Amniotic stem cell (primary cell): ENCODE measurements at places on chromosomes 1 and 21.

GRCh38 chr1:41526956-41527561 is 42.6 kb upstream of the EDN2 start:
- DNase-seq, result no peak

GRCh38 chr1:167262836-167263235 is 42.1 kb downstream of the POU2F1 start:
- no peak for DNase-seq

DNA sequence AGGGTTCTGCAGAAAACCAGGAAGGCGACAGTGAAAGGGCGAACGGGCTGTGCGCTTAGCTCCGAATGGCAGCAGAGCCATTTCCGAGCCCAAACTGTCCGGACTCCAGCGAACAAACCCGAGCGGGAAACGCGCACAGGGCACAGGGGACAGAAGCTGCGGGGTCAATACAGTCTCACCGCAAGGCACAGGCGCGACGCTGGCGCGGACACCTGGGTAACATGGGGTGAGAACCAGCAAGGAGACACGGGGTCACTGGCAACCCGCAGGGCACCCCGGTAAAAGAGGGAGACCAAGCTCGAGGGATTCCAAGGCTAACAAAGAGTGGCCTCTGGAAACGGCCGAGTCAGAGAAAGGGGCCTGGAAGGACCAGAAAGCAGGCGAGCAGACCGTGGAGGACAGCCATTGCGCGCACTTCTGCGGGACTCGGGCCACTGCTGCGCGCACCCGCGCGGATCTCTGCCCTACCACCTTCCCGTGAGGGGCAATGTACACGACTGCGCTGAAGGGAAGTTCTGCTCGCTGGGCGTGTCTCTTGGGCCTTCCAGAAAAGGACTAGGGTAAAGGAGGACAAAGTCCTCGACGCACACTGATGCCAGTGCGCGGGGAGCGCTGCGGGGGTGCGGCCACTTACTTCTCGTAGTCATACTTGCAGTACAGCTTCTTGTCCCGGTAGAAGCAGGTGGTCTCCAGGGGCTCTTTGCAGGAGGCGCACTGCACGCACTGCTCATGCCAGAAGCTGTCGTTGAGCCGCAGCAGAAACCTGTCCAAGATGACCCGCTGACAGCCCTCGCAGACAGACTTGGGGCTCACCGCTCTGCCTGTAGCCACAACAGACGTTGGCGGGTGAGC is 3.8 kb downstream of the LMX1A start:
- DNase-seq, result no peak

DNA sequence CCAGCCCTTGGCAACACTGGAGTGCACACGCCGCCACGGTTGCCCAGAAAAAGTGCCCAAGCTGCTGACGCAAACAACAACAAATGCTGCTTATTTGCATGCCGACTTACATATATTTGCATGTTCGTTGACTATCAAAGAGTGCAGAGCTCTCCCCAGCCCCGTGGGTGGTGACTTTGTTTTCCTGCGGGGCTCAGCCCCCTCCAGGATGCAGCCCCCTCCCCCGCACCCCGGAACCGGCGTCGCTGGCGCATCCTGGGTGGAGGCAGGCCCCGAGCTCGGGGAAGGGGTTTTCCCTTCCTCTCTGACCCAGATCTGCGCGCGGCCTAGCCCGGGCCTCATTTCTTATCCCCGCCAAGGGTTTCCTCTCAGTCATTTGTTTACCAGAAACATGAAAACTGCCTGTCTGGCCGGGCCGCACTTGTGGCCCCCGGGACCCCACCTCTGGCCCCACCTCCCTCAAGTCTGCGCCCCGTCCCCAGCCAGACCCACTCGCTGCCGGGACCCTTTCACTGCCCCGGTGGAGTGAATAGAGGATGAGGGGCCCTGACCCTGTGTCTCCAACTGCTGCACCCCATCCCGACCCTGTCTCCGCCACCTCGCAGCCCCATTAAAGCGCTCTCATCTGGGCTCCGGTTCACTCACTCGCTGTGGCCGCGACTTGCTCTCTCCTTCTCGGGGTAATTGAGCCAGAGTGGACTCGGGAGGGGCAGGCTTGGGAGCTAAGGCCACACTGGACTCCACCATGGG is 5.5 kb downstream of the TNFRSF25 start:
- no peak for DNase-seq

GRCh38 chr1:96934282-96934681 is 212.7 kb downstream of the PTBP2 start:
- DNase-seq, result no peak

DNA sequence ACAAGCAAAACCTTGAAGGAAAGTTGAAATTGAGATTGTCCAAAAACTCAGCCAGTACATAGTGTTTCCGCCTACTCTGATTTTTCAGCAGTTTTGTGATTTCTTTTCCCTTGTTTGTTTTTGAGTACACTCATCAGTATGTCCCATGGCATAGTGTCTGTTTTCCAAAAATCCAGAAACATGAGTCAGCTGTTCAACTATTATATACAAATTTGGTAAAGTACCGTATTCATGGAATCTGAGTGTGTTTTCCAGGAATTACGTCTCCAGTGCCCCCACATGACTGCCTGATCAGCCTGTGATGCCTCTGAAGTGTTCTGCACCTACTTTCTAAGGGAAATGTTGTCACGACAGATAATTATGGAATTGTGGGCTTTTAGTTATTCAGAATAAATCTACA is 186.8 kb downstream of the LTN1 start:
- DNase-seq, result peak; percentile 75

DNA sequence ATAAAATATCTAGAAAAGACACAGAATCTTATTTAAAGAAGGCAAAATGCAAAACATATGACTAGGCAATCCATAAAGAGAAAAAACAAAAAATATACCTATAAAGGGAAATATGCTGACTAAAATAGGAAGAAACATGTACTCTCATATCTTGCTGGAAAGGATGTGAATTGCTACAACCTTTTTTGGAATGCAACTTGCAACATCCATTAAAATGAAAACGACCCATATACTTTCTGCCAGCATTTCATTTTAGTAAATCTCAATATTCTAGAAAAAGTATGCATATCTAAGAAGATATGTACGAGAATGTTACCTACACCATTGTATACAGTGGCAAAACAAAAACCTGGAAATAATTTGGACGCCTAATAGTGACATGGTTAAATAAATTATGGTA is 56.6 kb downstream of the EDEM3 start:
- DNase-seq, result no peak

GRCh38 chr1:76876655-76877395 is 9.5 kb downstream of the ST6GALNAC5 start:
- DNase-seq, result no peak

DNA sequence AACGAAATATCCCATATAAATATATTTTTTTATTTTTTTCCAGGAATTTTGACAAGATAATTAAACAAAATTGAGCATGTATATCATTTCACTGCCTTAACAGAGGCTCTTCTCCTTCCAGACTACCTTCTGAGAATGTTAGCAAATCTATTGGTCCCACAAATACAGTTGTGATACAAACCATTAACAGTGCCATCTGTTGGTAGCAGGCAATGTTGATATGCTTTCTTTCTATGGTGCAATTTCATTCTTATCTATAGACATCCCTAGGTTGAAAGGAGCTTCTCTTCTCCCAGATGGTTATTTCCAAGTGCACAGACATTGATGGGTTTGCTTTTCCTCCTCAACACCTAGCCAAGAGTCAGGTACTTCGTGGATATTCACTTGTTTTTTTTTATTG is 303.6 kb downstream of the USH2A start:
- DNase-seq, result no peak

- no peak for DNase-seq
These were observed 11.0 kb upstream of the CTRC start for GRCh38 chr1:15427280-15427666.

GRCh38 chr21:41833497-41834115 is 45.5 kb downstream of the PRDM15 start:
- no peak for DNase-seq

- no peak for DNase-seq
These were observed 124.9 kb downstream of the ITSN1 start for GRCh38 chr21:33767236-33767635.

DNA sequence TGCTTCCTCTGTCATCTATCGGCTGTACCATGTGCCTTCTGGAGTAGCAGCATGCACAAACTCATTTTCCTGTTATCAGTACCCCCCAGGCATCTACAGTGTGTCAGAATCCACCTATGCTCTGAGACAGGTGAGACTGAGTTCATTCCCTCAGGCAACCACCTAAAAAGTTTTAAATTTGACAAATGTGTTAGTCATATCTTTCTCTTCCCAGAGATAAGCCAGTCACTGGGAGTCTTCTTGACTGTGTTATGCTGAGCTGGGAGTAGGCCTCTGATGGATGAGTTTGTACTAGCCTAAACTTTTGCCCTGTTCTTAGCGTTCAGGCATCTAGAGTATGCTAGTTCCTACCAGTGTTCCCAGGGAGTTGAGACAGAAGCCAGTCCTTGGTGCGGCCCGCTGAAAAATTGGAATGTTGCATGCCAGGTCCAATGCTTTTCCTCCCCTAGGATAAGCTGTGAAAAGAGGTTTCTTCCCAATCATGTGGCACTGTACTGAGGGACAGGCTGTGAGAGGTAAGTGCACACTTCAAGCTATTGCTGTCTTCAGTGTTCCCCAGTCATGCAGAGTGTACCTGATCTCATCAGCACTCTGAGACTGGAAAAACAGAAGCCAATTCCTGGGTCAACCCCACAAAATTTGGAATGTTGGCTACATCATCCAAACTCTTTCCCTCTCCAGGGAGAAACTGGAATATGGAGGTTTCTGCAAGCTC is 1202.3 kb downstream of the NCAM2 start:
- DNase-seq, result no peak

GRCh38 chr21:29434081-29434480 is 135.4 kb downstream of the BACH1 start:
- DNase-seq, result no peak

DNA sequence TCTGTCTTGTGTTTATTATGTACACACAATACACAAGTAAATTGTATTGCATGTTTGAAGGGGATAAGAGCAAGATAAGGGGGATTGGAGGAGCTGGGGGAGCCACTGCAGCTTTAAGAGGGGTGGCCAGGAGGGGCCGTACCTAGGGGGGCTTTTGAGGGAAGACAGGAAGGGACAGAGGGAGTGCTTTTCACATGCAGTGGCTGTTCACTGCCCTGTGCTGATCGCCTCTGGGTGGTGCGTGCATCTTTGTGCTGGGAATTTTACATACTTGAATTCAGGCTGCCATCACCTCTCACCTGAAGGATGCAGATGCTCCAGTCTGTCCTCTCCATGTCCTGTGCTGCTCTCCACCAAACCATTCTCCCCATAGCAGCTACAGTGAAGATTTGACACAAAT is 179.5 kb downstream of the PTPRU start:
- no peak for DNase-seq

- no peak for DNase-seq
These were observed 30.9 kb upstream of the RAP1GAP start for GRCh38 chr1:21700094-21700493.

DNA sequence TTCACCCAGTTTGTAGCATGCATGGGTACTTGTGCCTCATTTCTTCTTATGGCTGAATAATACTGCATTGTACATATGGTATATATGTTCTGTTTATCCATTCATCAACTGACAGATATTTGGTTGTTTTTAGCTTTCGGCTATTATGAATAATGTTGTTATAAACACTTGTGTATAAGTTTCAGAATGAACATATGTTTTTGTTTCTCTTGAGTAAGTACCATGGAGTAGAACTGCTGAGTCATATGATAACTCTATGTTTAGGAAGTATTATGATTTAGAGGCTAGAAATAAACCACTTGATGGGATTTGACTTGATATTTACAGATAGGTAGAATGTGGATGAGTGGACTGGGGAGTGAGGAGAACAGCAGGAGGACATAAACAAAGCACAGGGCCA is 48.6 kb downstream of the WNT2B start:
- no peak for DNase-seq

GRCh38 chr1:225617956-225618355 is 35.0 kb downstream of the ENAH start:
- no peak for DNase-seq

GRCh38 chr21:44421901-44422840 is 33.1 kb upstream of the LRRC3 start:
- DNase-seq, result no peak

GRCh38 chr1:64810001-64810400 is 65.1 kb downstream of the RAVER2 start:
- no peak for DNase-seq

- no peak for DNase-seq
These were observed 16.8 kb downstream of the PTAFR start for GRCh38 chr1:28159680-28160079.

DNA sequence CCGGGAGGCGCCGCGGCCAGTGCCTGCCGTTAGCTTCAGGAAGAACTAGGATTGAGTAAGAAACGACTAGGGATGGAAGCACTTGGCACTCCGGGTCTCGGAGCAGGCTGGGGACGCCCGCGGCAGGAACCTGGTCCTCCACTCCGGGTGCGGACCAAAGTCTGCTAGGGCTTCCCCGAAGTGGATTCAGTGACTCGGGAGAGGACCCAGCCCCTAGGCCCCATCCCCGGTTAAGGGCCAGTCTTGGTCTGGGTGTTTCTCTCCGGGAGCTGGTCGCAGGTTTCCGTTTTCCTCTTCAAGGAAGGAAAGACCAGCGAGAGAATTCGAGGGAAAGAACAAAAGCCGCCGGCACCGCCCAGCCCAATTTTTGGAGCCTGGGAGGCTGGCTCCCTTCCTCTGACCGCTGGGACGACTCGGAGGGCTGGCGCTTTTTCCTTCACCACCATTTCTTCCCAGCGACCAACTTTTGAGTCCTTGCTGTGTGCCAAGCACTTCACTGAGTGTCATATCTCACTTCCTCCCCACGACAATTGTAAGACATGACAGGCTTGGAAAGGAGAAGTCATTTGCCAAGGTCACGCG is 16.8 kb upstream of the STMN1 start:
- no peak for DNase-seq

DNA sequence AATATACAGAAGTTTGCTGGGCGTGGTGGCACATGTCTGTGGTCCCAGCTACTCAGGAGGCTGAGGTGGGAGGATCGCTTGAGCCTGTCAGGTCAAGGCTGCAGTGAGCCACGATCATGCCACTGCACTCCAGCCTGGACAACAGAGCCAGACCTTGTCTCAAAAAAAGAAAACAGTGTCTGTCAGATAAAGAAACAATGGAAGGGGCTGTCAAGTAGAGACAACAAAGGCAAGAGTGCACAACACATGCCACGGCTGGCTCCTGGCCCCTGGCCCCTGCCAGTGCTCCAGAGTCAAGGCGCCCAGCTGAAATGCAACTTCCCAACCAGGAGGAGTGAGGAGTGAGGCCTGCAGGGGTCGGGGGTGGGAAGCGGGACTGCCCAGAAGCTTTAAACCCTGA is 32.6 kb downstream of the PRDM15 start:
- DNase-seq, result no peak

GRCh38 chr1:119331915-119332314 is 36.7 kb upstream of the HAO2 start:
- DNase-seq, result no peak

- no peak for DNase-seq
These were observed 26.1 kb downstream of the SPAG17 start for GRCh38 chr1:118158924-118159323.

DNA sequence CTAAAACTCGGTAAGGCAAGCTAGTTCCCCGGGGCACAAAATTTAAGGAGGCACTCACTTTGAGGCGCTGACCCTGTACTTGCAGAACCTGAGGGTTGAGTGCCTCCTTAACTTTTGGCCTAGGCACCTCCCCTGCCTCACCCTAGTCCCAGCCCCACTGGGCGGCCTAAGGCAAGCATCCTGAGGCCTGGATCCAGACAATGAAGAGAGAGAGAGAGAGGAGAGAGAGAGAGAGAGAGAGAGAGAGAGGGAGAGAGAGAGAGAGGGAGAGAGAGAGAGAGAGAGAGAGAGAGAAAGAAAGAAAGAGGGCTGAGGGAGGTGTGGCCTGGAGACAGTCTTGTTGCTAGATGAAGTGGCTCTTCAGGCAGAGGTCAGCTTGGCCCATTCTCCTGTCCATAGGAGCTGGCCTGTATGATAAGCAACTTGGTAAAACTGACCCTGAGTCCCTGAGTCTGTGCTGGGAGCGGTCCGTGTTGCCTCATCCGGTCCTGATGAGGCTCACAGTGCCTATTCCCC is 7.4 kb upstream of the LRRN2 start:
- no peak for DNase-seq
